CD4-positive, alpha-beta T cell treated with Interleukin-17A for 1 hour (primary cell): ENCODE measurements at places on chromosomes 4 and X.

- no peak for DNase-seq
These were observed 10.4 kb downstream of the KIT start for GRCh38 chr4:54668014-54668611.

GRCh38 chr4:8524595-8525382 is 55.4 kb upstream of the GPR78 start:
- DNase-seq, result no peak

- no peak for DNase-seq
These were observed 679.4 kb downstream of the PDHA2 start for GRCh38 chr4:96519291-96519690.

- DNase-seq, result no peak
These were observed 118.8 kb downstream of the PSAPL1 start for GRCh38 chr4:7315935-7316334.

- no peak for DNase-seq
These were observed 82.2 kb downstream of the STOX2 start for GRCh38 chr4:183986971-183987946.

GRCh38 chr4:159227984-159228383 is 125.1 kb downstream of the RAPGEF2 start:
- DNase-seq, result no peak

DNA sequence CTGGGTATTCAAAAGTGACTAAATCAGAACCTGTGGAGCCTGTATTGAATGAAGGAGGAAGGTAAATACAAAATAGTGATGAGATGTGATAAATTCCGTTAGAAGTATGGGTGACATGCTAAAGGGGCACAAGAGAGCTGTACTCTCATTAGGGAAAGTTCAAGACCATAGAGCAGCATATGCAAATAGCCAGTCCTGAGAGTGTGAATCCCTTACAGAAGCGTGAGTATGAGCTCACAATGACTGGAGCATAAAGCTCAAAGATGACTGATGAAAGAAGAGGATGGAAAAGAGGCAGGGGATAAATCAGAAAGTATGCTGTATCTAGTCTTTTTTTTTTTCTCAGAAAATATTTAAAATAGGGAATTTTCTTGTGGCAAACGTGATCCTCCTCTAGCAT is 12.1 kb upstream of the NPFFR2 start:
- DNase-seq, result no peak

GRCh38 chr4:124415146-124415545 is 297.4 kb downstream of the ANKRD50 start:
- DNase-seq, result no peak
